ENCODE measurements at places on chromosomes 7 and 10.

DNA sequence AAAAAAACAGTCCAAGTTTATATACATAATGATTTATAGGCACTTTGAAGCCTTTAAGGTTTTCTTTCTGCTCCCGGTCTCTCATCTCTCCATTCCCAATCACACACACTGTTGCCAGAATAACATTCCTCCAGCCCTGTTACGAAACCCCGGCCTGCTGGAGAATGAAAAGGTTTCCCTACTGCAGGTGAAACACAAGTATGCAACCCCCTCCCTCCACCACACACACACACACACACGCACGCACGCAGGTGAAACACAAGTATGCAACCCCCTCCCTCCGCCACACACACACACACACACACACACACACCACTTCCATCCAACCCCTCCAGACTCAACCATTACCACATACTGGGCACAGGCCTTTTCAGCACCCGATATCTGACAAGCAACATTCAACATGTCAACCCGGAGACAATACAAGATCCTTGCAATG lies 87.5 kb downstream of the PARD3 start:
- no peak for DNase-seq

DNA sequence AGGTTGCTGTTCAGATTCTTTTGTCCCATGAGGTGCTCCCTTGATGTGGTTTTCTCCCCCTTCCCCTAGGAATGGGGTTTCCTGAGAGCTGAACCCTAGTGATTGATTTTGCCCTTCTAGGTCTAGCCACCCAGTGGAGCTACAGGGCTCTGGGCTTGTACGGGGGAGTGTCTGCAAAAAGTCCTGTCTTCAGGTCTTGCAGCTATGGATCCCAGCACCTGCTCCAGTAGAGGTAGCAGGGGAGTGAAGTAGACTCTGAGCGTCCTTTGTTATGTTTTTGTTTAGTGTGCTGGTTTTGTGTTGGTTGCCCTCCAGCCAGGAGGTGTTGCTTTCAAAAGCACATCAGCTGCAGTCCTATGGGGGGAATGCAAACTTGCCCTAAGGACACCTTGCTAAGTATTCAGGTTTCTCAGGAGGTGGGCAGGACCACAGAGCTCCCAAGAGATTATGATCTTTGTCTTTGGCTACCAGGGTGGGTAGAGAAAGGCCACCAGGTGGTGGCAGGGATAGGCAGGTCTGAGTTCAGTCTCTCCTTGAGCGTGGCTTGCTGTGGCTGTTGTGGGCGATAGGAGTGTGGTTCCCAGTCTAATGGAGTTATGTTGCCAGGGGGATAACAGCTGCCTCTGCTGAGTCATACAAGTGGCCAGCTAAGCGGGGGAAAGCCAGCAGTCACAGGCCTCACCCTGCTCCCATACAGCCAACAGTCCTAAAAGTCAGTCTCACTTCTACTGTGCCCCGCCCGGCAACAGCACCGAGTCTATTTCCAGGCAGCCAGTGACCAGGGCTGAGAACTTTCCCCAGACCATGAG lies 92.4 kb upstream of the JCAD start:
- DNase-seq: peak; percentile 91

- DNase-seq: no peak
Observed at GRCh38 chr7:101996131-101996691, 178.8 kb downstream of the CUX1 start.

DNA sequence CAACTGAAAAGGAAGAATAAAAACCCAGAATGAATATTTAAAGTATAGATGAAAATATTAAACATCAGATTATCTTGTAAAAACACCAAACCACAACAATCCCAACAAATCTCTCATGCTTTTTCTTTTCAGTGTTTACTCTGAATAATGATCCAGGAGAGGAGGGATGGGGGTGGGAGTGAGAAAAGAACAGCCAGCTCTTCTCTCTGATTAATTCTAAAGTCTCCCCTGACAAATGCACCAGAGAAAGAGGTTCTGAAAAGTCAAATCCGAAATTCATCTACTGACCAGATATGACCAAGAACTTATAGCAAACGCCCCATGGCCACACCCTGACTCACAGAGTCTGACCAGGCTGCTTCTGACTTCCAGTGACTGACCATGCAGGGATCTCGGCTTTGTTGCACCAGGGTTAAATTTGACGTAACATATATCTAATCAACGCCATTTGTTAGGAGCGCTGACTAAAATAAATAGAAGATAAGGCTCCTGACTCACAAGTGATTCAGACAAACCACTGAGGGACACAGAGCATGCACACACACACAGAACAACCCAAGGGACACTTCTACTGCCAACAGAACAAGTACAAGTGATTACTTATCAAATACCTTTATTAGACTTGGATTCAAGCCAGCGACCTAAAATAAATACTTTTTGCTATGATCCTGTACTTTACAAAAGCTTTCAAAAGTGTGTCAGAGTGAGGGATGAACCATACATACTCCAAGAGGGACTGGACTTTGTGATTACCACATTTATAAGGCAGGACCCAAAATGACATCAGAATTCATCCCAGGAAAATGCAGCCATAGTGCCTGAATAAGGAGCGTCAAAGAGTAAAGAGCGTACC lies 9.3 kb upstream of the SPOCK2 start:
- peak; percentile 90 for DNase-seq

GRCh38 chr10:89270153-89270483 lies 18.5 kb upstream of the LIPA start:
- DNase-seq: no peak

DNA sequence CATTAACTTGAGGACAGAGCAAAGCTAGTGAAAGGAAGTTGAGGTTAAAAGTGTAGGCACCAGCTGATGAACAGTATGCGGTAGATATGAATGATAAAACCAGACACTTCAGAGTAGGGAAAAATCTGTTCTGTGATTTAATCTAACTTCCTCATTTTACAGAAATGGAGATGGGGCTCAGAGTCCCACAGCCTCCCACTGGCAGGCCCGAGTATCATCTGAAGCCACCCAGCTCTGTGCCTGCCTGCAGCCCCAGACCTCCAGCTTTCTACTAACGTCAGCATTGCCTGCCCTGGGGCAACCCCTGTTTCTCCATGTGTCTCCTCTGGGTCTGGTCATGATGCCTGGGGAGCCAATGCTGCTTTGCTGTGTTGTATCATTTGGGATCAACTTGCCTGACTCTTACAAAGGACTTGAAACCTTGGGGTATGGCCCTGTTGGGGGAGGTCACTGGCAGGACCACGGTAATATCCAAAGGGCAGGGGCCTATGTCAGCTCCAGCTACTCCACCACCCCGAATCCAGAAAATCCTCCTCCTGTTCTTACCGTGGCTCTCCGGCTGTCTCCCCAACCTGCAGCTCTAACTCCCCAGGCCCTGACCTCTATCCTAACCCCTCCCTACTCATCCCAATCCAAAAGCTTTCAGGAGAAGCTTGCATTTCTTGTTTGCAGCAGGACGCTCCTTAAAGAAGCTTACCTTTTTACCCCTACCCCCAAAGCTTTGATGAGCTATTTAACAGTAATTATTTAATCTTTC lies 56.2 kb upstream of the NPY start:
- DNase-seq: no peak

DNA sequence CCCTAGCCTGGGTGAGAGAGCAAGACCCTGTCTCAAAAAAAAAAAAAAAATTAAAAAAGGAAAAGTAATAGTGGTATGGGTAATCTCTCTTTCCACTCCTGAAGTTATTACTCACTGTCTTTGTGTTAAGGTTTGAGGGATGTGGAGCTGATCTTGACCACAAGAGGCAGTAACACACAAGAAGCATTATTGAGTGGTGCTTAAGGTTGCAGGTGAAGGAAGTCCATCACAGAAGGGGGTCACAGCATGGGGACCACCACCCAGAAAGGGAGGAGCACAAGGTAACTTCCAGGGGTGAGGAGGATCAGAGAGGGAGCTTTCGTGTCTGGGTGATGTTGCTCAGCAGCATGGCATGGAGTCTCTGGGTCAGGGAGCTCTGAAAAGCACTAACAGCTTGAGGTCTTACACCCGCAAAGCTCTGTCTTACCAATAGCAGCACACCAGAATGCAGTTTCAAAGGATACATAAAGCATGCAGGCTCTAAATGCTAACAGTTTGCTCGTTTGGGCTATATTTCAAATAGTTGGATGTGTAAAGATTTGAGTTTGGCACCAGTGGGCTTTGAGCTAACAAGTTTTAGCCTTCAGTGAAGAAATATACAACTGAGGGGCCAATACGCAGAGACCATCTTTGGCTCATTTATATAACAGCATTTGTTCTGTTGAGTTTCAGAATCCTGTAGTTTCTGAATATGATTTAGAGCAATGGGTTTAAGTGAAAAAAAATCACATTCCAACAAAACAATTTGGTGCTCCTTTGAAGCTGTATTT lies 100.4 kb upstream of the DNAJC1 start:
- DNase-seq: no peak

GRCh38 chr7:759569-759968 lies 32.5 kb upstream of the PRKAR1B start:
- DNase-seq: no peak

DNA sequence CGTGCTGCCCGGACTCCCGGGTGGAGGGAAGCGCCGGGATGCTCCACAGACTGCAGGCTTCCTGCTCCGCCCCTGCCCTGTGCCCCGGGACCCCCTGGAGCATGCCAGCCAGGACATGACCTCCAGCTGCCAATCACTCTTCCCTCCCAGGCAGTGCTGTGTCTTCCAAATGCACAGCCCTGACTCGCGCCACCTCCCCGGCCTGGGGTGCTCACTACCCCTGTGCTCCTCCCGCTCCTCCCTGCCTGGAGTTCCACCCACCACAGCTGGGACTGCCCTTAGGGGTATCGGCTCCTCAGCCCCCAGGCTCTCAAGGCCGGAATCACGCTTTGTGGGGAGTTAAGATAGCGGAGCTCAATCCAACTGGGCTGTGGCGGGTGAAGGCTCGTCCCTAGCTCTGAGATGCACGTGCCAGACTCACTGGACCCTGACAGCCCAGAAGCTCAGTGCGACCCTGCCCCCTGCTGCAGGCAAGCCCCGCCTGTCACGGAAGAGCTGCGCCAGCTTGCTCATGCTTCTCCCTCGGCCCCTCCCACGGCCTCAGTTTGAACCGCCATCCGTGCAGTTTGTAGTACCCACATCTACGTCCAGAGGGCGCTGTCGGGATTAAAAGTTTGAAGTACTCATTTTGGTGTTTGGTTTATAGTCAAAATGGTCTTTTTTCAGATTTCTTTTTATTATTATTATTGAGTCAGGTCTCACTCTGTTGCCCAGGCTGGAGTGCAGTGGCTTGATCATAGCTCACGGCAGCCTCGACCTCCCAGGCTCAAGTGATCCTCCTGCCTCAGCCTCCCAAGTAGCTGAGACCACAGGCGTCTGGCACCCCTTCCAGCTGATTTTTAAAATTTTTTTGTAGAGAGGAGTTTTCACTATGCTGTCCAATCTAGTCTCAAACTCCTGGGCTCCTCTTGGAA lies 142.5 kb upstream of the TCERG1L start:
- no peak for DNase-seq

GRCh38 chr10:132076578-132077081 lies 10.9 kb downstream of the JAKMIP3 start:
- no peak for DNase-seq

- no peak for DNase-seq
Observed at GRCh38 chr10:130236711-130237110, 100.5 kb downstream of the GLRX3 start.

GRCh38 chr7:44275957-44276570 lies 49.3 kb downstream of the CAMK2B start:
- no peak for DNase-seq

GRCh38 chr7:159005618-159006017 lies 139.0 kb downstream of the VIPR2 start:
- no peak for DNase-seq

GRCh38 chr7:90453259-90453891 lies 16.1 kb upstream of the PTTG1IP2 start:
- DNase-seq: no peak

DNA sequence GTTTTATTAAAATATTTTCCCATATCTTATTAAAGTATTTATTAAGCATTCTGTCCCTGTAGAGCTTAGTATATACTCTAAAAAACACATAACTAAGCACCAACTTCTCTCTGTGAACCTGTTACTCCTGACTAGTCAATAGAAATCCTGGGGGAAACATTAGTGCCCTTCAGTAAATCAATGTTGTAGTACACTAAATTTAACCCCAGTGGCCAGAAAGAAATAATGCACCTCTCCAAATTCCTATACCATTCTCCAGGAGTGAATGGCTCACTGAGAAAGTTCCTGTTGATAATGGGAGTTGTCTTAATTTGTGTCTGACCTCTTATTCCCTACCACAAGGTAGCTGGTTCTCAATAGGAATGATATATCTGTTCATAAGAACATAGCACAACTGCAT lies 188.2 kb downstream of the SEMA3D start:
- DNase-seq: no peak

DNA sequence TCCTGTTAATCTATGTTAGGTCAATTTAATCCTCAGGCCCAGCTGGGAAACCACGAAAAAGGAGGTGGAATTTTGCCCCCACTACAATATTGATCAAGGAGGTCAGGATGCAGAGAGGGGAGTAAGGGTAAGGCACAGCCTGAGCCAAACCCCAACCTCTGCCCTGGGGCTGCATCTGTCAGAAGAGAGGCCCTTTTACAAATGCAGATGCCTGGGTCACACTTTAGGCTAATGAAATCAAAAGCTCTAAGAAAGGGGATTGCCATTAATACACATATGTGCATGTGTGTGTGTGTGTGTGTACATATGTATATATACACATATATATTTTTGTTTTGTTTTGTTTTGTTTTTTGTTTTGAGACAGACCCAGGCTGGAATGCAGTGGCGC lies 25.5 kb upstream of the TRUB1 start:
- no peak for DNase-seq

DNA sequence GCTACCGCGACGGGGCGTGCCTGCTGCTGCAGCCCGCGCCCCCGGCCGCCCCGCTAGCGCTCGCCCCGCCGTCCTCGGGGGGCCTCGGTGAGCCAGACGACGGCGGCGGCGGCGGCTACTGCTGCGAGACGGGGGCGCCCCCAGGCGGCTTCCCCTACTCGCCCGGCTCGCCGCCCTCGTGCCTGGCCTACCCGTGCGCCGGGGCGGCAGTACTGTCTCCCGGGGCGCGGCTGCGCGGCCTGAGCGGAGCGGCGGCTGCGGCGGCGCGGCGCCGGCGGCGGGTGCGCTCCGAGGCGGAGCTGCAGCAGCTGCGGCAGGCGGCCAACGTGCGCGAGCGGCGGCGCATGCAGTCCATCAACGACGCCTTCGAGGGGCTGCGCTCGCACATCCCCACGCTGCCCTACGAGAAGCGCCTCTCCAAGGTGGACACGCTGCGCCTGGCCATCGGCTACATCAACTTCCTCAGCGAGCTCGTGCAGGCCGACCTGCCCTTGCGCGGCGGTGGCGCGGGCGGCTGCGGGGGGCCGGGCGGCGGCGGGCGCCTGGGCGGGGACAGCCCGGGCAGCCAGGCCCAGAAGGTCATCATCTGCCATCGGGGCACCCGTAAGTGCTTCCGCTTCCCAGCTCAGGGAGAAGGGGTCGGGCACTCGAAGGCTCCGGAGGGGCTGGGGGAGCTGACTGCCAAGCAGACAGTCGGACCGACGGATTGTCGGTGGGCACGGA lies 761 bp downstream of the PTF1A start:
- DNase-seq: no peak

DNA sequence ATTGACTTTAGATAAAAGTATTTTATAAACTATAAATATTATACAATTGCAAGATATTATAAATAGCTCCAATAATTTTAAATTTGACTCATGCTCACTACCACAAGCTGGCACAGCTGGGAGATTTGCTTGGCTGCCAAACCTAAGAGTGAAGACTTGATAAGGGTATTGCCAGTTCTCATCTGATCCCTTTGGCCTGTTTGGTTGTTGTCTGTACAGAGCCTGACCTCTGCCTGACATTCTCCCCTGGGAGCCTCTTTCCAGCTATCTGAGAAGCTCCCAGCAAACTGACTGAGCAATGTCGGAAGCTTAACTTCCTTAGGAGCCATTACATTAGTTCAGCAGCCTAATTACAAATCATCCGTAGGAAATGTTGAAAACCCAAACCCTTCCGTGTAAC lies 10.2 kb upstream of the LMOD2 start:
- DNase-seq: no peak

Measured in astrocyte of the spinal cord (primary cell).